ENCODE measurements at places on chromosomes 5 and 9. TPM values are rescaled to one million over a fixed set of nuclear protein-coding genes. Genes with fewer than 3 reads are reported as not detected.

Gene DNAJB5
- 9.2 TPM for total RNA-seq

Gene STING1
- total RNA-seq: 14.2 TPM

Gene CCL27
- total RNA-seq: not detected

Gene CD274
- 0.95 TPM for total RNA-seq

Gene TRMT10B
- 1.3 TPM for total RNA-seq

Gene CDH10
- total RNA-seq: 2.5 TPM
